Pancreas (tissue), 10 donors: ENCODE measurements at places on chromosomes 1 and 21. TPM values are rescaled to one million over a fixed set of nuclear protein-coding genes. Genes with fewer than 3 reads are reported as not detected.

- DNase-seq, result no peak
Measured at GRCh38 chr1:52288286-52288685, 77.7 kb downstream of the CC2D1B start.

DNA sequence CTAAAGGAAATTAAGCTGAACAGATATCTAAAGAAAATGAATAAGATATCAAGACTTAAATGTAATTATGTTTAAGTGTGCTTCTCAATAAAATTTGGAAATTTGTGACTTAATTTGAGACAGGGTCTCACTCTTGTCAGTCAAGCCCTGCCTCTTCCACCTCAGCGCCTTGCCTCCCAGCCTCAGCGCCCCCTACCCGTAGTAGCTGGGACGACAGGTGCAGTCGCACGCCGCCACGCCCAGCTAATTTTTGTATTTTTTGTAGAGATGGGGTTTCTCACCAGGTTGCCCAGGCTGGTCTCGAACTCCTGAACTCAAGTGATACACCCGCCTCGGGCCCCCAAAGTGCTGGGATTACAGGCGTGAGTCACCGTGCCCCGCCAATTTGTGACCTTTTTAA is 117.0 kb downstream of the CLEC20A start:
- DNase-seq, result no peak

- no peak for DNase-seq
Measured at GRCh38 chr1:60049188-60049587, 24.4 kb downstream of the C1orf87 start.

DNA sequence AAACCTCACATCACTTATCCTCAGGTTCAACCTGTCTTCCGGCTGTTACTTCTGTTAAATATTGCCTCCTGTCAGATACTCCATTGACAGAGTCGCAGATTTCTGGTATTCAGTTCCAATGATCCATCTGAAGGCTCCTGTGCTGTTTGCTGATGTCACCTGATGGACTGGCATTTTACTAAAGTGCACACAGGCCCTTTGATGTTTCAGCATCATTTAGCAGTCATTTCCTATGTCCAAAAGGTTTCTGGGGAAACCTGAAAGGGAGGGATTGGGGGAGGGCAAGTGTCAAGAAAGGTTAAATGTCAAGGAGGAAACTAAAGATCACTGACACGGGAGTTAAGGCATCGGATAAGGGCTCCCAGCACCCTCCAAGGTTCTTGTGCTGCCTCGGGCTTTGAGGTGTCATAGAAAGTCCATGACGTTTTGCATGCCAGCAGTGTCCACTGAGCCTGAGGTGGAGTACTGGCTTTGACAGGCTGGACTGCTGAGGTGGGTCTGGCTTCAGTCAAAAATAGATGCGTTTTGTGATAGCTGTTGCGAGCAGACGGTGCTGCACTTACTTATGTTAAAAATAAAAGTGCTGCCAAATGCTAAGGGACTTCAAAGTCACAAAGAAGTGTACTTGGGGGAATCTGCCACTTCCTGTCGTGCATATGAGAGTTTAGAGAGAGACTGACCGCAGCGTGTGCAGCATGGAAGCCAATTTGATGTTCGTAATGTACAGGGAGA is 30.8 kb downstream of the XCL2 start:
- DNase-seq, result no peak

- no peak for DNase-seq
Measured at GRCh38 chr1:21514245-21514644, 5.0 kb downstream of the ALPL start.

DNA sequence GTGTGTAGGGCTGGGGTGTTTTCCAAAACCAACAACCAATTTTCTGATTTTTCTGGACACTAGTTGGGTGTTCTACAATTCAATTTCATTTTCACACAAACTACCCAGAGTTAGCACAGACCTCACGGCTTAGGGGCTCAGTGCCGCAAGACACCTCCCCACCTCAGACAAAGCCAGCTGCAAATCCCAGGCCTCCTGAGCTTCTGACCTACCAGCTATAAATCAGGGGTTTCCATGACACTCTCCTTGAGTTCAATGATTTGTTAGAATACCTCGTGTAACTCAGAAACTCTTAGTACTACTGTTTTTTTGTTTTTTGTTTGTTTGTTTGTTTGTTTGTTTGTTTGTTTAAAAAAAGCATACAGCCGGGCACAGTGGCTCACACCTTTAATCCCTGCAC is 28.7 kb upstream of the FAM89A start:
- no peak for DNase-seq

DNA sequence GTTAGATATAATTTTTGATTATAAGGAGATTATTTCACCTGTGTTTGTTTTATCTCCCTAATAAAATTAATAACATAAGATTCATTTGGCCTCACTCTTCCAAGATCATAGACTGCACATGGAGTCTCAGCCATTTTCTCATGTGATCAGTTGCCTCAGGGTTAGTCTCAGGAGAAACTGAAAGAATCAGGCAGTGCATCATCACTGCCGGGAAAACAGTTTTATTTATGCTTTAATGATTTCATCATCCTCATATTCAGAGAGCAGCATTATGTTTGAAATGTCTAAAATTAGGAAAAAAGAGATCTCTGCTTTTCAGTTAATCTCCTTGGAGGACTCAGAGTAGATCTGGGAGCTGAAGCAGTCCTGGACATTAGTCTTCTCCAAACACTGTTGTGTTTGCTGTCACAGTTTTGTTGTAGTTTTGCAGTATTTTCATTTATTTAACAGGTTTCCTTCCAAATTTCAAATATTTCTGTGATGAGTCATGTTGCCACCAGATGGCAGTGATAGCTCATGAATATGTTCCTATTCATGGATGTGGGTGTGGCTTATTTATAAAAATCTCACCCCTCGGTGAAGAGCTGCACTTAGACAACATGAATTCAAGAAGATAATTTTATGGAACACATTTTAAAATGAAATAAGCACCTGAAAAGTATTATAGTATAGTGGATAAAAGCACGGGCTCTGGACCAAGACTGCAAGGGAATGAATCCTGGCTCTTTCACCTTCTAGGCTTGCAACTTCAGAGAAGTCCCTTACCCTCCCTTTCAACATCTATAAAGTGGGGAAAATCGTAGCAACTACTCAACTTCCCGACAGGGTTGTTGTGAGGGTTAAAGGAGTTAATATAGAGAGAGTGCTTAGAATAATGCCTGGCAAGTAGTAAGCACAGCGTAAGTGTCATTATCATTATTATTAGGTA is 31.2 kb downstream of the CHD1L start:
- no peak for DNase-seq

Gene BRINP3
- not detected for total RNA-seq

DNA sequence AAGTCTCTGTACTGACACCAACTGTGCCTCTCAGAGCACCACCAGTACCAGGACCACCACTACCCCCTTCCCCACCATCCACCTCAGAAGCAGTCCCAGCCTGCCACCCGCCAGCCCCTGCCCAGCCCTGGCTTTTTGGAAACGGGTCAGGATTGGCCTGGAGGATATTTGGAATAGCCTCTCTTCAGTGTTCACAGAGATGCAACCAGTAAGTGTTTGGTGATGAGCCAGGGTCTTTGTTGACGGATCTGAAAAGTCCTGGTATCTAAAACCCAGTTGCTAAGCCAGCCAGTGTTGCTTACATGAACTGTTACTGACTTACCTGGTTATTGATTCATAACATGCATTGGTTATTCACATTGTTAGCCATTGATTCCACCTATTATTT is 1.1 kb downstream of the C1orf56 start:
- DNase-seq, result no peak

DNA sequence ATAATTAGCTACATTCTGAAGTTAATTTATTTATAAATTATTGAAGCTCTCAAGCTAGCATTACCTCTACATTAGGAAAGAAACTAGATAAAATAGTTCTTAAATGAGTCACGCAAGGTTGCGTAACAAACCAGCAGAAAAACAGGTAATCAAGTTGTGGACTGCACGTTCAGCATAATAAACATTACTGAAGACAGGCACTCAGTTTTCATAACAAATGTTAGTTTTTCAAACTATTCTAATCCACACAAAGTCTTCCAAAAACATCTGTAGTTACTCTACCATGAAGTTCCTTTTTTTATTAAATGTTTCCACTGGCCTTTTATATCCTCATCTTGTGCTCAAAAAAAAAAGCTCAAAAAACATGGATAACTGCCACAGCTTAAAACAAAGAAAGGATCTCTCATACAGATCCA is 1.3 kb downstream of the TOR1AIP2 start:
- DNase-seq, result no peak

Gene KCNA2
- 0.63 TPM for total RNA-seq

DNA sequence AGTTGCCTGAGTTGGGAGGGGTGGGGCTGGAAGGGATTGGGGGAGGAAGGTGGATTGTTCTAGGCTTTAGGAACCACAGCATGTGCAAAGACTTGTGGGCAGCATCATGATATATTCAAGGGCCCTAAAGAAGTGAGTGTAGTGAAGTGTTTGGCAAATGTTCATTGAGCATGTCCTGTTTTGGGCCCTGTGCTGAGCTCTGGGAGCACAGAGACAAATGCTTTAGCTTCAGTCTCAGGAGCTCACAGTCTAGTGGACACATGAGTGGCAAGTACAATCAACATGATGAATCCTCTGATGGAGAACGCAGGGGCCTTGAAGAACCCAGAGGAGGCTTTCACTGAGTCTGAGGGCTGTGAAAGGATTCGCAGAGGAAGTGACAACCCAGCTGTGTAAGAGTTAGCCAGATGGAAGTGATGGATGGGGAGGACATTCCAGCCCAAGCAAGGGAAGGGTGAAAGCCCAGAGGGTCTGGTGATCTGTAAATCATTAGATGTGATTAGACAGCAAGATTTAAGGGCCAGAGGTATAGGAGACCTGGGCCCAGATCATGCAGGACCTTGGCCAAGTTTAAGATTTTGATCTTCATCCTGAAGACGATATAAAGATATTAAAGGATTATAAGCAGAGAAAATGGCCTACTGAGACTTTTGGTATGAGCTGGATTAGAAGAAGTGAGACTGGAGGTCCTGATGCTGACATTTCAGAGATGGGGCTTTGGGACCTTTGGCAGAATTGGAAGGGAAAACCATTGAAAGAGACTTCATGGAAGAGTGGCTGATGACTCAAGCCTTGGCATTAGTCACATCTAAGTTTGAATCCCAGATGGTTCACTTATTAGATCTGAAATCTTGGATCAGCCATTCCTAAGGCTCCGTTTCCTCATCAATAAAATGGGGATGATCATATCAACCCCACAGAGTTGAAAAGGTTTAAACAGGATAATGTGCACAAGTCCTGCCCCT is 4.6 kb downstream of the IPO13 start:
- no peak for DNase-seq

Gene HEYL
- total RNA-seq, result 30.7 TPM

DNA sequence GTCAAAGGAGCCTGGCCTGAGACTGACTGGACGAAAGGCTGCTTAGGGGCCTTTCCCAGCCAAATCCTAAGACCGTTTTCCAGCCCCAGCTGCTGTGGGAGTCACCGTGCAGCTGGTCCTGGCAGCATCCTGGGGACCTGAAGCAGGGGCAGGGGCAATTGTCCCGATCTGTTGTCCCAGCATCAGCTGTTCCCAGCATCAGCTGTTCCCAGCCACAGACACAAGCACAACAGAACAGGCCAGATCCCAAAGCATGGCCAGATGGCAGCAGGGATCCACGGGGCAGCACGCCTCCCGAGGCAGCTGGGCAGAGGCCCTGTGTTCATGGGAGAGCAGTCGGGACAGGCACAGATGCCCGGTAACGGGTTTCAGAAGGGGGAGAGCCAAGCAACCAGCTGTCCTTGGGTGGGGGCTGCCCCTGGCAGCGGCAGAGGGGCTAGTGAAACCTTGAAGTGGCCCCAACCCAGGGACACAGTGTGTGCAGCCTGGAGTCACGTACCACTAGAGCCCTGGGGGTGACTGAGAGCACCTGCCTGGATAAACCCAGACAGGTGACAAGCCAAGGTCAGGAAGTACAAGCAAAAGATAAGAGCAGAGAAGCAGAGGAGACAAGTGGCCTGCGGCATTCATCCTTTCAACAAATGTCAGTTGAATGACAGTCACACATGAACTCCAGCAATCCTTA is 13.3 kb downstream of the CELA2B start:
- DNase-seq, result no peak

DNA sequence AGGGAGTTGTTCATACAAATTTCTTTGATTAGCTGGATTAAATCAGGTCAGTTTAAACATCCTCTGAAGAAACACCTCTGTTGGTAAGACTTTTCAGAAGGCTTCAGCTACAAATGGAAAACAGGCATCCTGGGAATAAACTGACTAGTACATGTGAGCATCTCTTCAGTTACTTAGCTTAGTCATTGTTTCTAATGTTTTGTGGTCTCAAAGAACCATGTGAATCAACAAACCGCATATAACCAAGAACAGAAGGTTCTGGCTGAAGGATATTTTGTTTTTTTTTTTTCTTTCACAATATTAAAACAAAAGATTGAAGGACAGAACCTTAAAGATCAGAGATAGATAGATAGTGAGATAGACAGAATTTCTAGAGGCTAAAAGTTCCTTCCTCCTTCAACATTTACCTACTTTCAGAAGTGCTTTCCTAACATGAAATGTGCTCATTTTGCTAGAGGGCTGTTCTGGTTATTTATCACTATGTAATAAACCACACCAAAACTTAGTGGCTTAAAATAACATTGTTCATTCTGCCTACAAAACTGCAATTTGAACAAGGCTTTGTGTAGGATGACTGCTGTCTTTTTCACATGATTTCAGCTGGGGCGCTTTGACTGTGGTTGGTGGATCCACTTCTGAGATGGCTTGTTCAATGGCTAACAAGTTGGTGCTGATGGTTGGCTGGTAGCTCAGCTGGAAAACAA is 119.8 kb upstream of the PTGFR start:
- no peak for DNase-seq

DNA sequence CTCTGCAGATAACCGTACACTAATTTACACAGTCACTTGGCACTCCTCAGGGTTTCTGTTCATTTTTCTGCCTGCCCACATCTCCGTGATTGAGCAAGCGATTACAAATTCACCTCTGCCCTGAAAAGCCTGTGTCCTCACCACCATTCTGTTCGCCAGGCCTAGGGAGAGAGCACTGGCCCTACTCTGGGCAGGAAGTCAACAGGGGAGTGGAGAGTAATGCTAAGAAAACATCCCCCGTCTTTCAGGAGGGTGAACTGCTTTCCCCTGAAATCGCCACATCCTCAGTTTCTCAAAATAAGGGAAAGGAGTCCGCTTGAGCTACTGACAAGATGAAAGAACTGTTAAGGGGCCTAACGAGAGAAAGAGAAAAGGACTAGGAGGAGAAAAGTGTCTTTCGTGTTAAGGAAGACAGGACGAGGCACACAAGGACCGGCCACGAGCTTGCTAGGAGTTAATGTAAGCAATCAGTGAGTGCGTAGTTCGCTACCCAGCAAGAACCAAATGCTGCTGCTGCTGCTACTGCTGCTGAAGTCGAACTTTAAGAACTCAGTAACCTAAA is 632 bp downstream of the PEX19 start:
- no peak for DNase-seq

Gene LAD1
- total RNA-seq, result 44.0 TPM
